DMS153 (cell line): ENCODE measurements at places on chromosomes 5 and 9.

GRCh38 chr9:89342948-89343347 is 24.6 kb downstream of the SECISBP2 start:
- DNase-seq: no peak

- no peak for DNase-seq
Observed at GRCh38 chr5:158007336-158007735, 148.4 kb upstream of the CLINT1 start.

DNA sequence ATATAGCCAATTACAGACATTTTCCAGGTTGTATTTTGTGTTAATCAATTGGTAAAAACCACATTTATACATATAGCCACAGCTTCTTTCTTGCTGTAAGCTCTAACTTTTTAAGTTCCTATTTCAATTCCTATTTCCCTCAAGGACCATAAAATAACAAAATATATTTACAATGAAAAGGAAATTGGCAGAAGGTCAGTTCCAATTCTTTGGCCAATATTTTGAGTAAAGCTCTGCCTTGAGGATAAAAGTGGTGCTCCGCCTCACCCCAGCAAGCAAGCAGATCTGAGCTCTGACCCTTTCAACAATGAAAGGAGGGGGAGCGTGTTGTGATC is 203.4 kb upstream of the RASEF start:
- DNase-seq: no peak

GRCh38 chr5:137305971-137306602 is 193.0 kb downstream of the SPOCK1 start:
- DNase-seq: no peak

DNA sequence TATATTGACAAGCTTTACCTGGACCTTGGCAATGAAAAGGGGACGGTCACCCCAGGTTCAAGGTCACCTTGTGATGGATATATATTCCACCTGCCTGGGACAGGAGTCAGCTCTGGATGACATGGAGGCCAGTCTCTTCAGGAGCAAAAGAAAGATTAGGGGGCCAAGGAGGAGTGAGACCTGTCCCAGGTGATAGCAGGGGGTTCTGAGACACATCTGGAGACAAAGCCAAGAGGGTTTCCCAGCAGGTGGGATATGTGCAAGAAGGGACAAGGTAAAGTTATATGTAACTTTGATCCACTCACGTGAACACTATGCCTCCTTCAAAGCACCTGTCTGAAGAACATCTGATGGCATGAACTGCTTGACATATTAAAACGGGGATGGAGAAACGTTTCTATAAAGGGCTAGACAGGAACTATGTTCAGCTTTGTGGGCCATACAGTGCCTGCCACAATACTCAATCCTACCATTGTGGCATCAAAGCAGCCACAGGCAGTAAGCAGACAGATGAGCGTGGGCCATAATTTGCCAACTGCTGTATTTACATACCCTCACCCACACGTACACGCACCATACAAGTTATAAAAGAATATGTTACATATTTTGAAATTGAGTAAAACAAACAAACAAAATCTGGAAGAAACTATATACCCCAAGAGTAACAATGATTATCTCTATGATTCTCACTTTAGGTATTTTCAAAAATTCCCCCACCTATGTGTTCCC is 62.9 kb upstream of the ZNF622 start:
- DNase-seq: no peak

GRCh38 chr5:13108265-13108664 is 836.2 kb downstream of the DNAH5 start:
- DNase-seq: no peak

DNA sequence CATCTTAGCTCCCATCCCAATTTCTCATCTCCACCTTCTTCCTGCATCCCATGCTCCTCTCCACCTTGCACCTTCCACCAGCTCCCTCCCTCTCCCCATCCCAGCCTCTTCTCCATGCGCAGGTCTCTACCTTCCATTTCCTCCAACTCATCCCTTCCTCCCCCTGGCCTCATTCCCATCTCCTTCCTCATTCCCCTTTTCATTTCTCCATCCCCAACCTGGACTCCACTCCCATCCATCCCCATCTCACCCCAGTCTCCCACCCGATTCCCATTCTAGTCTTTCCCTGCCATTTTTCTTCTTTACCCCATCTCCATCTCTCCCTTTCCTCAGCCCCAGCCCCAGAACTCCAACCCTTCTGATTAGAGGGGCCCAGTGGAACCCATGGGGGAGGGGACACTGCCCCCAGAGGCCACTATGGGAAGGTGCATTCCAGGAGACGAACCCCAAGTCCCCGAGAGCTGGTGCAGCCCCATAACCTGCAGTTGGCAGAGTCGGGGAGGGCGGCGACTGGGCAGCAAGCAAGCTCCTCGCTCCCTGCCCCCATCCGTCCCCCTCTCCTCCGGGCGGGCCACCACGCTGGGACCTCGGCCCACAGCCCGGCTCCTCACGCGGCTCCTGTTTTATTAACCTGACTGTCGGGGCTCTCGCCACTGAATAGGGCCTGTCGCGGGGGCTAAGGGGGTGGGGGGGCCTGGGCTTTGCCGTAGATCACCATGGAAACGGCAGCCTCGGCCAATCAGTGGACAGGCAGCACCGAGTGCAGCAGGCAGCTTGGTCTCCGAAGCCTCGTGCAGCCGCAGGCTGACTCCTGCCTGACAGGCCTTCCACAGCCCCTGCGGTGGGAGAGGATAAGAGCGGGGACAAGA is 66.7 kb downstream of the PCDH1 start:
- DNase-seq: no peak

- DNase-seq: no peak
Observed at GRCh38 chr9:18437315-18438201, 36.4 kb upstream of the ADAMTSL1 start.

DNA sequence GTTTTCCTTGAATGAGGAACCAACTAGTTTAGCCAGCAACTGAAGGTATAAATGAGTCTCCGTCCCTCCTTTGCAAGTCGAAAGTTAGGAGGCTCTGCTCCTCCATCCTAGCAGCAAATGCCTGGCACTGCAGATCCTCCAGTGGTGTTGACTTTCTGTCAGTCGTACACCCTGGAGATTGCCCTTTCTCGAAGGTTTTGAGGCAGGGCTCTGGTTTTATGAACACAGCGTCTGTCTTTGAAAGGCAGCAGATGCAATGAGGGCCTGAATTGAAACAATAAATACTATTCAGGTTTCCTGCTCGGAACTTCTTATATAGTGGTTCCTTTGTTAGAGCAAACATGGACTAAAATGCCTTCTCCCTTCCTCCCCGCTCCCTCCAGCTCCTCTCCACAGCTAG is 284.0 kb downstream of the TMEM38B start:
- no peak for DNase-seq

- no peak for DNase-seq
Observed at GRCh38 chr5:112560371-112560770, 141.3 kb upstream of the EPB41L4A start.

- no peak for DNase-seq
Observed at GRCh38 chr9:68706363-68707201, 1.5 kb downstream of the PIP5K1B start.

DNA sequence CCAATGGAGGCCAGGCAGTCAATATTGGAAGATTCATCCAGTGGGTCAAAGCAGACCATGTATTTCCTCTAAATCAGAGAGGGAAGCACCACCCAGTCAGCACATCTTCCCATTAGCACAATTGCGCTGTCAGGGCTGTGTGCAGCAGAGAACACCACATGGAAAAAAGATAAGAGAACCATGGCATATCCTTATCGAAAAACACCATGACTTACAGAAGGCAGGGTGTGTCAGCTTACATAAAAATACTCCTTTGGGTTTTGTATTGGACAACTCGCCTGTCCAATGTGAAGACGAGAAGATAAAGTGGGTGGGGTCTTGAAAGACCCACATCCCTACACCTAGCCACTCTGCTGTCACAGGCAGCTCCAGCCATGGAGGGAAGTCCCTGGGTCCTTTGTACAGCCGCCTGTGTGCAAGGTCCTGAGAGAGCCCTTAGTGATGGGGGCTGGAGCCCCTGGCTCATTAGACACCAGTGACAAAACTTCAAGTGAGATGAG is 71.9 kb upstream of the SPATA31E1 start:
- DNase-seq: no peak

GRCh38 chr5:150107909-150108447 is 21.6 kb upstream of the CSF1R start:
- no peak for DNase-seq

GRCh38 chr5:128538250-128539037 is 399 bp upstream of the FBN2 start:
- DNase-seq: no peak

GRCh38 chr5:115494570-115495289 is 49.8 kb downstream of the FEM1C start:
- DNase-seq: no peak

DNA sequence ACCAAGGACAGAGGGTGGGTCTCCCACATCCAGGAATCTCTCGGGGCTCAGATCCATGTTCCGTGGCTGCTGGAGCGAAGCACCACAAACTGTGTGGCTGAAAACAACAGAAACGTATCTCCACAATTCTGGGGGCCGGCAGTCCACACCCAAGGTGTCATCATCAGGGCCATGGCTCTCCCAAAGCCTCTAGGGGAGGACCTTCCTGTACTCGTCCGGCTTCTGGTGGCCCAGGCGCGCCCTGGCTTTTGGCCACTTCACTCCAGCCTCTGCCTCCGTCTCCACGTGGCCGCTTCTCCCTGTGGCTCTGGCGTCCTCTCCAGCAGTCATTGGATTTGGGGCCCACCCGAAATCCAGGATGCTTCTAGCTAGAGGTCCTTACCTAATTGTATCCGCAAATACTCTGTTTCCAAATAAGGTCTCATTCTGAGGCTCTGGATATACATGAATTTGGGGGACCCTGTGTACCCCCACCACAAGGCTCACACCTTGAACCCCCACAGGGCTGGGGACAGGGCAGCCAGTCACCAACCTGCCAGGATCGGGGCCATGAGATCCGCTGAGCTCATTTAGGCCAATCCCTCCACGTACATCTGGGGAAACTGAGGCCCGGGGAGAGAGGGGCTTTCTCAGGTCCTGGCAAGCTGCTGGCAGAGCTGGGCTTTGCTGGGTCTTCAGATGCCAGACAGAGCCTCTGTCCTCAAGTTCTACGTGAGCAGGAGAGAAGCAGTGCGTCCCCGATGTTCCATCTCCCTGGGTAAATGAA is 158.2 kb downstream of the OLFM1 start:
- no peak for DNase-seq

- DNase-seq: peak; percentile 2
Observed at GRCh38 chr5:112757468-112758208, 20.0 kb downstream of the APC start.

- DNase-seq: no peak
Observed at GRCh38 chr9:78698371-78698770, 401.4 kb downstream of the PSAT1 start.

DNA sequence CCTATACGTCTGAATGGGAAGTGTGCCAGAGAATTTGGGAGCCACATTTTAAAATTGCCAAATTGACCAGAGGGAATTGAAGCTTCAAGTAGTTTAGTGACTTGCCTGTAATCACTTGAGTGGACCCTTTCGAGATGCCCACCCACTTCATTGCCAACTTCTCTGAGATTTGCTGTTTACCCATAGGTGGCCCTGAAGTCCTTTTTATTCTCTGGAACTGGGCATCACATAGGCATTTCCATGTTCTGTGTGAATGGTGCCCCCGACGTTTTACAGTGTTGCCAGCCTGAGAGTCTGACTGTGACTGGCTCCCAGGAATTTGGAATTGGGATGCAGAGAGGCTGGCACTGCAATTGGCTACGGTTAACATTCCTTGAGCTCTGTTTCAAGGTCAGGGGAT is 158.6 kb downstream of the SEMA6A start:
- no peak for DNase-seq

GRCh38 chr5:22076586-22076985 is 776.6 kb downstream of the CDH12 start:
- DNase-seq: no peak

GRCh38 chr9:34465468-34465867 is 6.9 kb downstream of the DNAI1 start:
- no peak for DNase-seq

GRCh38 chr9:20823051-20823450 is 139.0 kb downstream of the FOCAD start:
- DNase-seq: no peak

- DNase-seq: no peak
Observed at GRCh38 chr9:113492343-113493202, 29.0 kb downstream of the RGS3 start.

GRCh38 chr9:79952401-79952800 is 380.6 kb downstream of the TLE4 start:
- no peak for DNase-seq

DNA sequence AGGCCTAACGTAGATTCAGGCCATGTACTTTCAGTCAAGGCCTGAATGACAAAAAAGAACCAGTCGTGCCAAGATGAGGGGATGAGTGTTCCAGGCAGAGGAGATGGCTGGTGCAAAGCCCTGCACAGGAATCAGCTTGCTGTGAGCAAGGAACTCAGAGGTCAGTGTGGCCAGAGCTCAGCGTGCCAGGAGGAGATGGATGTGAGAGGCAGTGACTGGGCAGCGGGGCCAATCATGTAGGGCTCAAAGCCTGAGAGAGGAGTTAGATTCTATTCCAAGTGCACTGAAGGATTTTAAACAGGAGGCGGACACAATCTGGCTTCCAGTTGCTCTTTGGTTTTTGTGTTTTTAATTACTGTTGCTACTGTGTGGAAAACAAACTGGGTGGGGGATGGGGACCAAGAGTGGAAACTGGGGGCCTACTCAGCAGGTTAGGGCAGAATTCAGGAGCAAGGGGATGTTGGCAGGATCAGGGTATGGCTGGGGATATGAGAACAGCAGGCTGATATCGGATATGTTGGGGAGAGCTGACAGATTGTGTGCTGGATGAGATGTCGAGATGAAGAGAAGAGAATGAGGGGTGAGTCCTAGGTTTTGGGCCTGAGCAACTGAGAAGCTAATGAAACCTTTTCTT is 64.3 kb downstream of the ANGPTL2 start:
- no peak for DNase-seq
